ENCODE measurements at places on chromosomes 1 and 21.

- DNase-seq: no peak
Measured at GRCh38 chr1:89907727-89908212, 86.9 kb downstream of the LRRC8D start.

DNA sequence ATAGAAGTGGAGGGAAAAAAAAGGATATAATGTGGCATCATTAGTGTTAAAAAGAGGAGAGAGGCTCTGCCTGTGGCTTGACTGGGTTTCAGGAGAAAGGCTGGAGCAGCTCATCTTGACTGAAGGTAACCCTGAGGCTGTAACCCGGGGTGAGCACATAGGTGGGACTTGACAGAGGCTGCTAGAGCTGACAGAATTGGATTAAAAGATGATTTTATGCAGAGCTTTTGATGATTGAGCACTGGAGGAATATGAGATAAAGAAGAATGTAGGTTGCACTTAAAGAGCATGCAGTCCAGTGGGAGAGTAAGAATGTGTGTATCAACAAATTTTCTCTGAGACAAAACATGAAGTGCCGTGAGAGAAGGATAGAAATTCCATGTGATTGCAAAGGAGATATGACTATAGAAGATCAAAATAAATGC, 17.3 kb downstream of the LAMC1 start:
- DNase-seq: no peak

DNA sequence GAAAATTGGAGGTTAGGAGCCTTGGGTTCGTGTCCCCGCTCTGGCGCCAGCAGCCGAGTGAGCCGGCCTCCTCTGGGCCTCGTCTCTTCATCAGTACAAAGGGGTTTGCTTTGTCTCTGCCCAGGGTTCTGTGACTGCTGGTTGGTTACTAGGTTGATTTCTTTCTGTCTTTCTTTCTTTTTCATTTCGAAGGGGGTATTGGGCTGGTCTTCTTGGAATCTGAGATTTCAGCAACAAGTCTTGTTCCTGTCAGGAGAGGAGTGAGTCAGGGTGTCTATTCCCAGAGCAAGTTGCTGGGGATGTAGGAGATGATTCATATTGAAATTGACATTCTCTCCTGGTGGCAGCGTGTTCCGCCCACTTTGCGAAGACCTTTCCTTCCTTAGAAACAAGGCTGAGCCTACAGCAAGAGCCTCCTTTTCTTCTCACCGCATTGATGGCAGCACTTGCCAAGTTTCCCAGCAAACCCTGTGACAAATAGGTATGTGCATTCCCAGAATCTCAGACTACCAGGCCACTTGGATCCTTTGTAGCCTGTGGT, 79.2 kb downstream of the MAN1C1 start:
- DNase-seq: no peak

- DNase-seq: no peak
Measured at GRCh38 chr21:33750017-33750416, 107.7 kb downstream of the ITSN1 start.

GRCh38 chr21:38468989-38469388, 29.3 kb downstream of the ERG start:
- DNase-seq: no peak

DNA sequence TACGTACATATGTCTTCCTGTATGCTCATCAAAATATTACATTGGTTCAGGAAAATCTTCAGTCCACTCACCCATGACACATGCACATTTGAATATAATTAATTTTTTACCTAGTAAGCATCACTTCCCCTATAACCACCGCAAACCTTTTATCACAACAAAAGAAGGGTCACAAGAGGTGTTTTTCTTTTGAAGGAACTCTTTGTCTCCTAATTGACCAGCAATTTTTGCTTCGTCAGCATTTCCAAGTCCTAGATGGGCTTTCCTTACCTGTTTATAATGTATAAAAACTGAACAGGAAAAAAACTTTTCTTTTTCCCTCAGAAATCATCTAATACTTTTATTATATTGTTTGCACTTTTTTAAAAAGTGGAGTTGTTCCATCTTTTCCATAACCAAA, 631.3 kb downstream of the PLA2G4A start:
- DNase-seq: no peak

- DNase-seq: peak; percentile 70
Measured at GRCh38 chr1:203117611-203118575, 9.6 kb upstream of the ADORA1 start.

DNA sequence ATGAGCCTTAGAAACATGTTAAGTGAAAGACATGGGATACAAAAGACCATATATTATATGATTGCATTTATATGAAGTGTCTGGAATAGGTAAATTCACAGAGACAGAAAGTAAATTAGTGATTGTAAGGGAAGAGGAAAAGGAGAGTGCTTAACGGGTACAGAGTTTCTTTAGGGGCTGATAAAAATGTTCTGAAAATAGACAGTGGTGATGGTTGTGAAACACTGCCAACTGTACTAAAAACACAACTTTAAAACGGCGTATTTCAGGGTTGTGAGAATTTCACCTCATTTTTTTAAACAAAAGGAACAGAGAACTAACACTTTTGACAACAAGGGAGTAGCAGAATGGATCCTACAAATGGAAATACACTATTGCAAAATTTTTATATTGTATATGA, 13.4 kb downstream of the COP1 start:
- DNase-seq: no peak

GRCh38 chr1:189619682-189620332, 857.9 kb downstream of the BRINP3 start:
- DNase-seq: no peak

GRCh38 chr1:170125269-170125668, 20.5 kb upstream of the NTMT2 start:
- DNase-seq: no peak

- no peak for DNase-seq
Measured at GRCh38 chr1:247857985-247858619, 1.1 kb downstream of the TRIM58 start.

GRCh38 chr1:113534875-113535274, 144.6 kb downstream of the MAGI3 start:
- no peak for DNase-seq

DNA sequence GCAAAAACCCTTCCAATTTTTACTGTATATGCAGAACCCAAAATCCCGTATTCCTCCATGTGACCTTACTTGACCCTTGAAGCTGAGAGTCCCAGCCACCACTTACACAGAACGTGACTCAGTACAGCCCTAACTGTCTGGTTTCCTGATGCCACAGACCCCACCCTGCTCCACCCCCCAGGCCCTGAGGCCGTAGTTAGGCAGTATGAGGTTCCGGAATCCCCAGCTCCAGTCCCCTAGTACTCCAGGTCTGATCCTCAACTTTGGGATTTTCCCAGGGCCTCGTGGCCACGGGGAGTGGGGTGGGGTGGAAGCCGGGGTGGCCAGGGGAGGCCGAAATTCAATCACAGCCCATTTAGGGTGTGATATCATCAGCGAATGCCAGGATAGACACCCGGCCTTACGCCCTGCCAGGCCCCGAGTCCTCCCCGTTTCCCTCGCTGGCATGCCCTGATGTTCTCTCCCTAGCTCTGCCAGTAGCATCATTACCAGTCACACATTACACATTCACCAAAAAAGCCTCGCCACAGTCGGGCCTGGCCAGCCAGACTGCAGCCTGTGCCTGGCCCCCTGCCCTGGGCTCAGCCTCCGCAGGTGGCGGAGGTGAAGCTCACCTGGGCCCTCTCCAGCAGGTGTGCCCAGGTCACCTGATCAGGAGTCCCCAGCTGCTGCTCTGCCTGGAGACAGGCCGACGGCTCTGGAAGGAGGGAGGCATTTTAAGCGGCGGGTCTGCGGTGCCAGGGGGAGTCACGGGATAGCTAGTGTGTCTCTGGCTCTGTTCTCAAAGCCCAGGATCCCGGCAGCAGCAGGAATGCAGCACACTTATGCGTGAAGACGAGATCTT, 70.8 kb downstream of the SCCPDH start:
- DNase-seq: peak; percentile 21

DNA sequence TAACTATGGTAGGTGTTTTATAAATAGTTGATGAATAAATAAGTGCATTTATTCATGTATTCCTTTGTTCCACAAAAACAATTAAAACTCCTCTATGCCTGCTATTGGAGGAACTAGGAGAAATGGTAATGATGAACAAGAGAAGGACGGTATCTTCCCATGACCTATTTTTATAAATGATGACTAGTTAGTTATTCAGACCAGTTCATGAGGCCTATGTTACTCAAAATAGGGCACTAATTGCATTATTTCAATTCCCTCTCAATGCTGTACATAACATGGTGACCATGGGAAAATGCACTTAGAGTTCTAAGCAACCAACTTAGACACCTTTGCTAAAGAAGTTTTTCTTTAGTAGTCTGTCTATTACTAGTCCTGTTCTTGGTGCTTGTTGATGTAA, 53.1 kb downstream of the XCL1 start:
- no peak for DNase-seq

DNA sequence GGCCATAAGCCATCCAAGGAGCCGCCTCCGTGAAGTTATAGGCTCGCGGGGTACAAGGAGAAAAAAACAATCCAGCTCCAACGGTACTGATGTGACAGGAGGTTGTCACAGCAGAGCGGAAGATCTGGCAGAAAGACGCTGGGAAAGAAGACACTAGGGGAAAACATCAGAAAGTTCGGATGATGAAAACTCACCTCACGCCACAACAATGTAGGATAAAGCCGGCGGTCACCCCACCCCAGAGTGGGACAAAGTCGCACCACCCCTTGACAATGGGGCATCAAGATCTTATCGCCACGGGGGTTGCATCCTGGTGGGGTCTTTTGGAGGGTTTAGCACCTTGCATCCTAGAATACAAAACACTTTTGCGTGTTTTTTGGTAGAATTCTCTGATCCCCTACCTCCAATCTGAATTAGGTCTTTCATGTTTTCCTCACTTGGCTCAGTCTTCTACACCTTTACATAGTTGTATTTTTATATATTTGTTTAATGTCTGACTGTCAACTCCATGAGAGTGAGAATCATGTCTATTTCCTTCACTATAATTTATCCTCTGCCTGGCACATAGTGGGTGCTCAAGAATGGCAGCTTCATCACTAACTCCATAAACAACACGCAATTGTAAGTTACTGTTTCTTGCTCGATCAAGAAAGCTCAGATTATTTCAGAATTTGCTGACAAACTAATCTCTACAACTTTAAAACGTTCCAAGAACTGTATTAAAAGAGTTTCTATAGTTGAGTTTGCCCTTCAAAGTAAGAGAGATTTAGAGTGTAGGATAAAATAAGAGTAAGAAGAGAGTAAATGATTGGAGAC, 611 bp upstream of the ZSWIM5 start:
- no peak for DNase-seq

DNA sequence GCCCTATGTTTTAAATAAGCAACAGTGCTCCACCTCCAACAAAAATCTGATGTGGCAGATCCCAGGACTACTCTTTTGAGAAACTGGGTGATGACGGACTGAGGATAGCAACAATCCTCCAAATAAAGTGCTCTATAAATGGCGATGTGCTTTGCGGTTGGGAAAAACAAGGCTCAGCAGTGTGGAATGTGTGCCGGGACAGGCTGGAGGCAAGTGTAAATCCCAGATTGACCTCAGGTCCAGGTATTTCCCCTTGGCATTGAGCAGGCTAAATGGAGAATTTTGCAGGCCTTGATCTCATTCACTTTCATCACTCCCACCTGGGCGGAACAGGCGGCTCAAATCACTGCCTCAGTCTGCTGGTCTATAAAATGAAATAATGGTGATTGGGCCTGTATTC, 35.1 kb downstream of the LRRC42 start:
- no peak for DNase-seq

DNA sequence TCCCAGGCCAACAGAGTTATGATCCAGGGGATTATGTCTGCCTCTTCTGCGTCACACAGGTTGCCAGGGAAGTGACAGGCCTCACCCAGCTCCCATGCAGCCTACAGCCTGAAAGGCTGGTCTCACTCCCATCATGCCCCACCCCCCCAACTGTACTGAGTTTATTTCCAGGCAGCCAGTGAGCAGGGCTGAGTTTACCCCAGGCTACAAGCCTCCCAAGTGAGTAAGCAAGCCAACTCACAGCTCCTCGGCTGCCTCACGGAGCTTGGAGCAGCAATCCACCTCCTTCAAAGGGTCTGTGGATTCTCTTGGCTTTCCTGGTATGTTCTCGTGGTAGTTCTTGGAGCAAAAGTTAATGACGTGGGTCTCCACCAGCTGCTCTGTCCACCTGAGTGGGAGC, 1147.6 kb upstream of the ADGRL4 start:
- DNase-seq: no peak

DNA sequence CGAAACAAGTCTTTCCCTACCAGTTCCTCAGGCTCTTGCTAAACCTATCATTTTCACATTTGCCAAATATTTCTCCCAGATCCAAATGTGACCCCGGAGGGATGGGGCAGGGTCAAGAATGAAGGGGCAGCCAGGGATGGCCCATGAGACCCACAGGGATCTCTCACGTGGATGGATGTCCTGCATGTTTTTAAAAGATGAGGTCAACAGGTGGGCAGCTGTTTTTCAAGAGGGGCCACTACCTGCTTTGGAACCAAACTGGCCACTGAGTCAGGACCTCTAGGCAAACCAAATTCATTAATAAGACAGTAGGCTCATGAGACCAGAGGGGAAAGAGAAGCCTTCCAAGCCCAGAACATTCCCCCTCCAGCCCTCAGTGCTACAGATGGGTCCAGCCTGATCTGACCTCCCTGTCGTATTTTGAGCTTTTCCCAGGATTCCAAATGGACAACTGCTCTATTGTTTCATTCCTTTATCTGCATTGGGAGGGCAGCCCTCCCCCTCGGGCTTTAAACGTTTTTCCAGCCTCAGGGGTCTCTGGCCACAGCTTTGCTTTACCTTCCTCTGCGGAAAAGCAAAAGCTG, 252.5 kb upstream of the IRF2BP2 start:
- DNase-seq: no peak

DNA sequence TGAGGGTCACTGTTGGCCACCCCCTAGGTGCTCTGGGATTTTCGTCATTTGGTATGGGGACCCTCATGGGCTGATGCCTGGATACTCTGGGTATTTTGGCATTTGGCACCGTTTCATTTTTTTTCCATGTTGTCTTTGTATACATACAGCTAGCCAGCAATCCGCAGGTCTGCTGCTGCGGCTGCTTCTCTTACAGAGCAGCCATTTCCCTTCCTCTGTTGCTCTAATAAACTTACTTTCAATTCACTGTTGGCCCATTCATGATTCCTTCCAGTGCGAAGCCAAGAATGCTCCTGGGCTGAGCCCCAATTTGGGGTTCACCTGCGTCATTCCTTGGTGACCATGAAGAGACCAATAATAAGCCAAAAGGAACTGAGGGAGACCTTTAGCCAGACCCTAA, 21.5 kb downstream of the GON4L start:
- DNase-seq: no peak

GRCh38 chr1:182340233-182341058, 51.1 kb downstream of the GLUL start:
- no peak for DNase-seq

- DNase-seq: no peak
Measured at GRCh38 chr1:15966081-15966955, 9.6 kb downstream of the ZBTB17 start.

DNA sequence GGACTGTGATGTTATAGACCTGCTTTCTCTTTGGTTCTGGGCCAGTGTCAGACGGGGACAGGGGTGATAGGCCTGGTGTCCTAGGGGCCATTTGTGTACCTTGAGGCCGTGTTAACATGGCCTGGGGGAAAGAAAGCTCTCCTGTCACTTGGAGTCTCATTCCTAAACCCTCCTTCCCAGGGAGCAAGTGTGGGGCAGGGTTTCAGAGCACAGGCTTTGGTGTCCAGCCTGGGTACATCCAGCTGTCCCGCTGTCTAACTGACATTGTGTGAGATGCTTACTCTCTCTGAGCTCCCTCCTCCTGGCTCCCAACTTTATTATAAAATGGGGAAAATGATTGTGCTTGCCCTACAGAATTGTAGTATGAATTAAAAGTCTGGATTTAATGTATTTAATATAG, 32.6 kb upstream of the EPHA8 start:
- no peak for DNase-seq
